ENCODE measurements at places on chromosomes 12 and 14. TPM values are rescaled to one million over a fixed set of nuclear protein-coding genes. Genes with fewer than 3 reads are reported as not detected.

The C3AR1 gene
- 3.0 TPM for polyA plus RNA-seq

- peak; percentile 83 for DNase-seq
Observed at GRCh38 chr12:95623554-95624170, 72.4 kb upstream of the USP44 start.

GRCh38 chr12:6031001-6031400 is 85.9 kb upstream of the ANO2 start:
- DNase-seq = no peak

DNA sequence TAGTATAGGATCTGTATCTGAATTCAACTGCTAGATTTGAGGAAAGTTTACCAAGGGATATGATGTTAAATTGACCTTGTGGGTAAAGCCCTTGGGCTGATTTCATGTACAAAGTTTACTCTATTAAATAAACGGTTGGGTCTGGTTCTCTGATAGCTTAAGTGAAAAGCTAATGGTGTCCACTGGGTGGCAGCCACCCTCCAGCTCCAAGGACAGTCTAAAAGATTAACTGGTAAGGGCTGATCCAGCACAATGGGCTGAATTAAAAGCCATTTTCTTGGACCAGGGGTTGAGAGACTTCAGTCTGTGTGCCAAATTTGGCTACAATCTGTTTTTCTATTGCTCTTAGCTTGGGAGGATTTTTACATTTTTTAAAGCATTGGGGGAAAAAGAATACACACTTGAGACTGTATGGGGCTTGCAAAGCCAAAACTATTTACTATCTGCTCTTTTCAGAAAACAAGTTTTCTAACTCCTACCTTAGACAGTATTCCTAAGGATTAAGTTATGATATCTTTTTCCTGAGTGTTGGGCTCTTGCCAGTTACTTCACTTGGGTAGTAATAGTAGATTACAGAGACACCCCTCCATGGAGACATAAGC is 116.5 kb downstream of the GPHN start:
- no peak for DNase-seq

GRCh38 chr12:114916124-114916523 is 232.1 kb upstream of the TBX3 start:
- no peak for DNase-seq

DNA sequence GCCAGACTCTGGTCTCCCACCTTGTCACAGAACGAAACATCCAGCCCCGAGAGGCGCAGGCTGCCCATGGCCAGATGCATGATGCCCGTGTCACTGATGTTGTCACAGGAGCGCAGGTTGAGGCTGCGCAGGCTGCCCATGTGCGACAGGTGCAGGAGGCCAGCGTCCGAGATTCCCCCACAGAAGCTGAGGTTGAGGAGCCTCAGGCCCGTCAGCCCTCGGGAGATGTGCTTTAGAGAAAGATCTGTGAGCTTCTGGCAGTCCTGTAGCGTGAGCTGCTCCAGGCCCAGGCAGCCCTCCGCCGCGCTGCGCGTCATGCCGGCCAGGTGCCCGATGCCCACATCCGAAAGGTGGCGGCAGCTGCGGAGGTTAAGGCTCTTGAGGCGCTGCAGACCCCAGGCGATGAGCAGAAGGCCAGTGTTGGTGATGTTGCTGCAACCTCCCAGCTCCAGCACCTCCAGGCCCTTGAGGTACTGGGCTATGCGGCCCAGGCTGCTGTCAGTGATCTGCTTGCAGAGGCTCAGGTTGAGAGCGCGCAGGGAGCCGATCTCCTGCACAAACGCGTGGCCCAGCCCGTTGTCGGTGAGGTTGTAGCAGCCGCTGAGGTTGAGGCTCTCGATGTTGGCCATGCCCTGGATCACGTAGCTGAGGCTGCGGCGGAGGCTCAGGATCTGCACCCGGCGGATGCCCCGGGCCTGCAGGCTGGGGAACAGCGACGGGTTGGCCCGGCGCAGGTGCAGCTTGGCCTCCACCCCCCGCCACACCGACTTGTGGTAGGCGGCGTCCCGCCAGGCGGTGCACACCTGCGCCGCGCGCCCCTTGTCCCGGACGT is 991 bp downstream of the FBXL14 start:
- DNase-seq = peak; percentile 88

The DDN gene
- 0.55 TPM for polyA plus RNA-seq

The ASIC1 gene
- polyA plus RNA-seq = 11.4 TPM

The TTLL5 gene
- polyA plus RNA-seq = 46.7 TPM
